ENCODE measurements at places on chromosomes 1 and 21. TPM values are rescaled to one million over a fixed set of nuclear protein-coding genes. Genes with fewer than 3 reads are reported as not detected.

The CLIC4 gene
- 56.8 TPM for total RNA-seq

The CYP4Z1 gene
- total RNA-seq = 0.72 TPM

The HCRTR1 gene
- not detected for total RNA-seq

The KCNE2 gene
- total RNA-seq = not detected

The RRP1B gene
- 15.4 TPM for total RNA-seq

The KCNJ9 gene
- total RNA-seq = not detected

The SFT2D2 gene
- 46.9 TPM for total RNA-seq

The COL8A2 gene
- 2.7 TPM for total RNA-seq

The ALPL gene
- total RNA-seq = 3.6 TPM

The IVNS1ABP gene
- total RNA-seq = 52.8 TPM

The SPATA21 gene
- not detected for total RNA-seq

The GADD45A gene
- 34.5 TPM for total RNA-seq
